HT1080 (cell line): ENCODE measurements at places on chromosomes 12 and 14. TPM values are rescaled to one million over a fixed set of nuclear protein-coding genes. Genes with fewer than 3 reads are reported as not detected.

Gene SLCO1C1
- not detected in 2 replicates for total RNA-seq

Gene HAL
- 0.31 TPM in 1 of 2 replicates, not detected in the other for total RNA-seq

Gene DGLUCY
- total RNA-seq, result 24.9 and 26.4 TPM in 2 replicates

Gene IFNG
- not detected in 2 replicates for total RNA-seq

DNA sequence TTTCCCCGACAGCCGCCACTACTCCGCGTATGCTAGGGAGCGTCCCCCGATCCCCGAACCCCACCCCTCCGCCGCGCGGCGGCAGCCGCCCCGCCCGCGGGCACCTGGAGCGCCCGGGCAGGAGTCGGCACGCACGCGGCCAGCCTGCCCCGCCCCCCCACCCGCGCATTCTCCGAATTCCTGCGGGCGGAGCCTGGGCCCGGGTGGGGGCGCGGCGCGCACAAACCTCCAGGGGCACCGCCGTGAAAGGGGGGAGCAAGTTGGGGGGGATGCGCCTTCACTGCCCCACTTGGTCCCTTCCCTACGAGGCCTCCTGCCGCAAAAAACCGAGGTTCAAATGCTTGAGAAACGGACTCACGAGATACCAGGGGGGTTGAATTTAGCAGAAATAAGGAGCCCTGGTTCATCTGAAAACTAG, 1.7 kb downstream of the AJUBA start:
- peak; percentile 53 for DNase-seq

DNA sequence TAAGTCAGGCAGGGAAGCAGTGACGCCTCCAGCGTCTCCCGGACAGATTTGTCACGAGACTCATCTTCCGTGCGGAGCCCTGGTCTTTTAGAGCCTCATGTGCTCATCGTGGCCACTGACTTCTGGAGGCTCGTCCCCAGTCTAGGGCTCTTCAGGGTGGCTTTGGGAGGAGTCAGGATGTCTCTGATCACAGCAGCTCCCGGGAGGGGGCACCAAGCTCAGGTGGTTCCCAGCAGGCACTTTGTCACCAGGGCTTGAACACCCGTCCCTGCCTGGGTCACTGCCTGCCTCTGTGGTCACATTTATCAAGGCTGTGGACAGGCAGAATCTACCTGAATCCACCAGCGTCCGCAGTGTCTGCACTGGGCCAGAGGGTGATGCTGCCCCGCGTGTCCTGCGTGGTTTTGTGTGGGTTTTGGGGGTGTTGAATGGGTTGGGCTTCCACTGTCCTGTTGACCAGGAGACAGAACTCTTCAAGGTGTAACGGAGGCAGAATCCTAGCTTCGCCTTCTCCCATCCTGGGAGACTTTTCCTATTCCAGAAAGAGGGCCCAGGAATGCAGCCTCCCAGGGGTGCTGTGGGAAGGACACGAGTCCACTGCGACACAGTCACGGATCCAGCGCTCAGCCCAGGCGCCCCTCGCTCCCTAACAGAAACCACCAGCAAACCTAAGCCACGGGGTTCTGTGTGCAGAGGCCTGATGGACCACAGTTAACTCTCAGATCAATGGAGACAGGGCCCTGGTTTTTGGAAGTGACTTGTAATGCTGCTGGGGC, 132.3 kb downstream of the ADGRD1 start:
- DNase-seq, result no peak

DNA sequence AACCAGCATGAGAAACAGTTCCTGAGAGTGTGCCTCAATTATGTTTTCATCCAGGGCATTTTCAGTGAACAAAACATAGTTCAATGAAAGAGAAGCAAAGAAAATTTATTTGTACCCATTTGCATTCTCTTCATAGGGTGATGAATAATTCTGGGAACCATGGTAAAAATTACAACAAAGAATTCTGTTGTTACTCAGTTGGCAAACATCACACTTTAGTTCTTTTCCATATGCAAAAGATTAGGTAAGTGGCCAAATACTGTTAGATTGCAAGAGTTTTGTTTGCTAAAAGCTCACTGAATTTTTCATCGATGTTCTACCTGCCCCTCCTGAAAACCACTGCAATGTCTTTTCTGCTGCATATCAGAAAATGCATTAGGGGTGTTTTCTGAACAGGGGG, 132.4 kb upstream of the RGS6 start:
- no peak for DNase-seq

DNA sequence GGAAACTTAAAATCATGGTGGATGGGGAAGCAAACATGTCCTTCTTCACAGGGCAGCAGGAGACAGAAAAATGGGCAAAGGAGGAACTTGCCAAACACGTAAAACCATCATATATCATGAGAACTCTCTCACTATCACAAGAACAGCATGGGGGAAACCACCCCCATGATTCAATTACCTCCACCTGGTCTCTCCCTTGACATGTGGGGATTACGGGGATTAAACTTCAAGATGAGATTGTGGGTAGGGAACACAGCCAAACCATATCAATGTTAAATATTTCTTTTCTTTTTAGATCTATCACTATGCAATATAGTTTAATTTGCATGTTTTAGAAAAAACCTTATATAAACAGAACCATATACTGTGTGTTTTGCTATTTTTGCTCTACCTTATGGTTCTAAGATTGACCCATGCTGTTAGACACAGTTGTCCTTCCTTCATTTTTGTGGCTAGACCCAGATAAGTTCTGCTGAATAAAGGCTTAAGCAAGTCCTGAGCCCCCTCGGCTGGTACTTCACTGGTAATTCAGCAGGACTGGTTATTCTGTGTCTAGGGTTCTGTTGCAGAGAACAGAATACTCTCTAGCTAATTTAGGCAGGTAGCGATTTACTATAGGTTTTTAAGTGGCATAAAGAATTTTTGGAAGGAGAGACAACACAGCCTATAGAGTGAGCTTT, 253.7 kb upstream of the HMGA2 start:
- no peak for DNase-seq

GRCh38 chr14:20782280-20782890, 1.3 kb downstream of the RNASE6 start:
- DNase-seq, result no peak

GRCh38 chr12:77591959-77592743, 238.5 kb upstream of the NAV3 start:
- DNase-seq, result no peak

DNA sequence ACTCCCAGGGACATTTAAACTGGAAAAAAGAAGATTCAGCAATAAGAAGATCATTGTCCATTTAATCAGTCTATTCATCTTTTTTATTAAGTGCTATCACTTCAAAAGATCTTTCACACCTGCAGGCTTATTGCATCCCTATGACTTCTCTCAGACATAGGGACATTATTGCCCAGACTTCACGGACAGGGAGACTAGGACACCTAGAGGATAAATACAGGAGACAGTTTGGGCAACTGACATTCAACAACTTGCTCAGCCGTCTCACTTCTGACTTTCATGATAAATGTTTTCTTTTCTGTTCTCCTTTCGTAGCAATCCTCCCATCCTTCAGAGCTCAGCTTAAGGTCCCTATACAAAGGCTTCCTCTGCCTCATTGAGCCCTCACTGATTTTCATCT, 84.3 kb downstream of the TMEM30B start:
- DNase-seq, result peak; percentile 33

DNA sequence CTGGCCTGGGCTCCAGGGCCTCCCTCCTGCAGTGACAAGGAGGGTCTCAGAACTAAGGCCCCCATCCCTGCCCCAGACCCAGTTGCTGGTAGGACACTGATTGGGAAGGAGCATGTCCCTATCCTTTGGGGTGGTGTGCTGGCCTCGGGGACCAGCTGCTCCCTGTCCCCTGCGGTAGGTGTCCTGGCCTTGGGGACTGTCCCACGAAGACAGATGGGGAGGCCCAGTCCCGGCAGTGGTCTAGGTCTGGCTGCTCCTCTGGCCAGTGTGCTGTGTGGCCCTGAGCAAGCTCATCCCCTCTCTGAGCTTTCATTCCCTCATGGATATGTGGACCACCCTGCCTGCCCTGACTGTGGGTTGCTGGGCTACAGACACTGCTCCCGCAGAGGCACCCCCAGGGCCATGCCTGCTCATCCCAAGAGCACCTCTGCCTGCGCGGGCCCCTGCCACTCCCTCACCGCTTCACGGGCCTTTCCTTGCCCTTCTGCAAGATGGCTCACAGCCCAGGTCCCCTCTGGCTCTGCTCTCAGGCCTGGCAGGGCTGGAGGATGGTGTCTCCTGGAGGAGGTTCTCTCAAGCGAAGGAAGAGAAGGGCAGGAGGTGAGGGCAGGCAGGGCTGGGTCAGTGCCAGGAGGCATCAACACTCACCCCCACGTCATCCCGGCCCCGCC, 12.5 kb downstream of the AHNAK2 start:
- DNase-seq, result no peak

- peak; percentile 44 for DNase-seq
Measured at GRCh38 chr12:571795-572531, 91.3 kb downstream of the NINJ2 start.

GRCh38 chr14:104095426-104096310, 10.2 kb downstream of the ASPG start:
- DNase-seq, result no peak

GRCh38 chr12:16568873-16569272, 37.1 kb downstream of the LMO3 start:
- DNase-seq, result peak; percentile 1

- peak; percentile 34 for DNase-seq
Measured at GRCh38 chr14:62645649-62646048, 399.6 kb downstream of the KCNH5 start.

GRCh38 chr12:84745127-84745526, 167.5 kb downstream of the SLC6A15 start:
- DNase-seq, result no peak

- no peak for DNase-seq
Measured at GRCh38 chr12:64578566-64578965, 31.7 kb upstream of the RASSF3 start.

GRCh38 chr14:50523271-50524041, 8.9 kb downstream of the MAP4K5 start:
- no peak for DNase-seq

GRCh38 chr12:93302331-93303229, 75.1 kb upstream of the NUDT4 start:
- DNase-seq, result peak; percentile 54

DNA sequence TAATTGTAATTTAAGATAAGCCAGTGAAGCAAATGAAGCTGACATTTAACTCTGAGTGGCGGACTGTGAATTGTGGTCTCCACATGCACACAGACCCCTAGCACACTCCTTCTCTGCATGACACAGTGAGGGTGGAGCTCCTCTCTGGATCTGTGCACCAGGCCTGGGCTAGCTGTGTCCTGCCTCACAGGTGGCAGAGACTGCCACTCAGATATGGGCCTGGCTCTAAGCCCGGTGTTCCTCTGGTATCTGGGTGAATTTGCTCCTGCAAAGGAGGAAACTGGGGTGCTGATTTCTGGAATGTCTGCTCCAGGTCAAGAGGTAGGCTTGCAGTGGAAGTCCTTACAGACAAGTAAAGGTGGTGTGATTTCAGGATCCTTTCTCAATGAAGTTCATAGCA, 282.4 kb downstream of the FOXN3 start:
- DNase-seq, result no peak

- no peak for DNase-seq
Measured at GRCh38 chr14:69573831-69574262, 824 bp downstream of the CCDC177 start.

- peak; percentile 28 for DNase-seq
Measured at GRCh38 chr14:86055512-86056075, 525.6 kb downstream of the FLRT2 start.

- DNase-seq, result peak; percentile 98
Measured at GRCh38 chr12:106030210-106031071, 108.3 kb downstream of the NUAK1 start.

DNA sequence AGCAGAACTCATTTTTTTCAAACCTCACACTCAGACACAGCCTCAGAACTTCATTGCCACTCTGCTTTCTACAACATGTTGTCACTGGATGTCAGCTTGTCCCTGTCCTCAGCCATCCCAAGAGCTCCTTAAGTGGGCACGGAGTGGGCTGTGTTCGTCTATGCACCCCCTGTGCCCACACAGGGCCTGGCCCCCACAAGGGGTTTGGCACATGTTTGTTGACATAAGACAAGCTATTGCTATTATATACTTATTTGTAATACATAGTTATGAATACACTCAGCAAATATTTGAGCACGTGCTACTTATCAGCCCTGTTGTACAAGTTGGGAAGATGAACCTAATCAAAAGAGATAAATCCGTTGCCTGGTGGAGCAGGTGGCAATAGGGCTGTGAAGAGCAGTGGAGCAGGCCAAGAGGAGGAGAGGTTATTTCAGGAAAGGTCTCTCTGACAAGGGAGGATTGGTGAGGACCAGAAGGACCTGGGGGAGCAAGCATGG, 4.3 kb upstream of the BDKRB1 start:
- no peak for DNase-seq
